ENCODE measurements at places on chromosomes 7 and 10. TPM values are rescaled to one million over a fixed set of nuclear protein-coding genes. Genes with fewer than 3 reads are reported as not detected.

The ASZ1 gene
- total RNA-seq: not detected

GRCh38 chr10:92914478-92915325, 66.4 kb downstream of the EXOC6 start:
- peak; percentile 49 for DNase-seq

DNA sequence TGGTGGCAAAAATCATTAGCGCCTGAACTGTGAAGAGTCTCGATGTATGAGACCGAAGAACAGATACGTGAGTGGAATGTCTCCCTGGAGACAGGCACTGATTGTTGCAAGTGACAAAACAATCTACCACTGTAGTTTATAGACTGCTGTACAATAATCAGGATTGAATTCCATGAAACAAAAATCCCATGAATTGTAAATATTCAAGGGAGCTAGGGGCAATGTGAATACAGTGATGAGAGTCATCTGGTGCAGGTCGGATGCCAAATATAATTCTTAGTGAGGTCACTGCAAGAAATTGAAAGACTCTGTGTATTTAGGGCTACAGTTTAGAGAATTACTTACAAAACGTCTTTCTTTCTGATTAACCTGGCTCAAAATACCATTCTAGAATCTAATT, 594.4 kb upstream of the VSTM2A start:
- DNase-seq: no peak

GRCh38 chr10:3963191-3963673, 178.2 kb upstream of the KLF6 start:
- DNase-seq: no peak

DNA sequence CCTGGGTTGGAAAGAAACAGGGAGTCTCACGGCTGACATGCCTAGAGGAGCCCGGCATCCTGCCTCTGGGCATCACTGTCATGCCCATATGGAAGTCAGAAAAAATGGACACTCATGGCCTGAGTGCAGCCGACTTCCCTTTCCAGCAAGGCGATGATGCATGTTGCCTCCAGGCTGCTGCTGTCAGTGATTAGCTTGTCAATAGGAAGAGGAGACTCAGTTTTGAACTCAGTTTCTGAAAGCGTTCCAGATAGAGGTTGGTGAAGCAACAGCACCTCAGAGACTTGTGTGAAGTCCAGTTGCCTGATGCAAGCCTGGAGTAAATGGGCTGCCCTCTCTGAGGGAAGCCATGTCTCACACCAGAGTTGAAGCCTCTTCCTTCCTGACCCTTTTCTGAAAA, 148.4 kb downstream of the TPST1 start:
- DNase-seq: no peak

GRCh38 chr10:76404531-76404930, 973.1 kb downstream of the LRMDA start:
- no peak for DNase-seq

DNA sequence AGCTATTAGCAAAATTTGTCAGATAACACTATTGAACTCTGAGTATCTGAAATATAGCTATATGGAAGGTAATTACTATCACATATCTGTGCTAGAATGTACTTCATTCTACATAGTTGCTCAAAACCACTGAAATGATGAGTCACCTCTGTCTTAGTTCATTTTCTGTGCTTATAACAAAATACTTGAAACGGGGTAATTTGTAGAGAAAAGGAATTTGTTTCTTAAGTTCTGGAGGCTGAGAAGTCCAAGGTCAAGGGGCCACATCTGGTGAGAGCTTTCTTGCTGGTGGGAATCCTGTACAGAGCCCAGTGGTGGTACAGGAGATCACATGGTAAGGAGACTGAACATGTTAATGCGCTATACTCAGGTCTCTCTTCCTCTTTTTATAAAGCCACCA, 41.9 kb upstream of the TNKS2 start:
- DNase-seq: no peak

GRCh38 chr7:122137251-122138077, 6.6 kb downstream of the AASS start:
- DNase-seq: no peak

GRCh38 chr10:12833451-12833850, 168.1 kb downstream of the CCDC3 start:
- no peak for DNase-seq

DNA sequence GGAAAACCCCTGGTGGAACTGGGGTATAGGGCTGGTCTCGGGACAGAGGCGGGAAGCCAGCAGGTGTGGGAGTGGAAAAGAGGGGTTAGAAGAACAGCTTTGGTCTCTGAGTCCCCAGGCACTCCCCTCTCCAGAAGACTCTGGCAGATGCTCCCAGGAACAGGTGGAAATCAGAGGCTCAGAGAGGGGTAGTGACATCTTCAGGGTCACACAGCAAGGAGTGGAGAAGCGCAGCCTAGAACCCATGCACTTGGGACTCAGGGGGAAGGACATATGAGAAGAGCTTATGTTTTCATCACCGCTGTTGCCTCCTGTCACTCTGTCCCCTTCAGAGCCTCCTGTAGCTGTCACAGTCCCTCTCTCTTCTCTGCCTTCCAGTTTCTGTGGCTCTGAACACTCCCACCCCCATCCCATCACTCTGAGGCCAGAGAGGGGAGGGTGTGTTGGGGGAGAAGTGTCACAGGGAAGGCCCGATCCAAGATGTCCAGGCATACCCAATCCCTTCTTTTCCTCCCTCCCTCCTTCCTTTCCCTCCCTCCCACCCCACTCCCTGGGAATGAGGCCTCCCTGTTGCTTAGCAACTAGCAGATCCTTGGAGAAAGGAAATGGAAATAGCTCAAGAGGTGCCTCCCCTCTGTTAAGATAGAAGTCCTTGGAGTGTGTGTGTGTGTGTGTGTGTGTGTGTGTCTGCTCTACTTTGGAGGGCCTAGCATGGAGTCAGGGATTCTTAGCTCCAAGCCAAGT, 32.0 kb downstream of the SRRM3 start:
- DNase-seq: no peak

The ZKSCAN5 gene
- total RNA-seq: 9.3 TPM

- DNase-seq: no peak
Observed at GRCh38 chr7:108193594-108194498, 63.7 kb upstream of the LAMB4 start.

DNA sequence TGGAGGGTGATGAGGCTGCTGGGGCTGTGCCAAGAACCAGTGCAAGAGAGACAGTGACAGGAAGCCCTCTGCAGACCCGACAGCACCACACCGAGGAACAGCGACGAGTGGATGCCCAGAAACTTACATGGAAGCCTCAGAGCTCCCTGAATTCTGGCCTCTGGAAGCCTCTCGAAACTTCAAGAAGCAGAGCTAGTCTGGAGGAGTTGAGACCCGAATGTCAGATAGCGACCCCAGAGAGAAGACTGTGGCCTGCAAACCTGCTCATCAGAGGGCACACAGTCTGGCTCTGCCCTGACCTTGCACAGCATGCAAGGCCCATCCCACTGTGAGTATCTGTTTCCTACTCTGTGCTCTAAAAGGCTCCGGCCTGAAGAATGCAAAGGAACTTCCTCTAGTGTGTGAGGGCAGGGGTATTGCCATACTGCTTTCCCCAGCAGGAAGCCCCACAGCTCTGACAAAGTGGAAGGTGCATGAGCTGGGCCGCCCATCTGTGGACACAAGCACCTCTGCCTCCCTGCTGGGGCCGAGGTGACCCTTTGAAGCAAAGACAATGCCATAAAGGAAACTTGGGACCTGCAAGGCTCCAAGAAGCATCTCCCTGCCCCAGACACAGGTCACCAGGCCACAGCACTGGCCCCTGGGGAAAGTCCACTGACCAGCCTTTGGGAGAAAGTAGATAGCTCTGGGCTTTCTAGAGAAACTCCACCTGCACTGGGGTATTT, 10.5 kb upstream of the C10orf71 start:
- DNase-seq: no peak

The PLPP4 gene
- total RNA-seq: not detected

The CHST12 gene
- 10.6 TPM for total RNA-seq

DNA sequence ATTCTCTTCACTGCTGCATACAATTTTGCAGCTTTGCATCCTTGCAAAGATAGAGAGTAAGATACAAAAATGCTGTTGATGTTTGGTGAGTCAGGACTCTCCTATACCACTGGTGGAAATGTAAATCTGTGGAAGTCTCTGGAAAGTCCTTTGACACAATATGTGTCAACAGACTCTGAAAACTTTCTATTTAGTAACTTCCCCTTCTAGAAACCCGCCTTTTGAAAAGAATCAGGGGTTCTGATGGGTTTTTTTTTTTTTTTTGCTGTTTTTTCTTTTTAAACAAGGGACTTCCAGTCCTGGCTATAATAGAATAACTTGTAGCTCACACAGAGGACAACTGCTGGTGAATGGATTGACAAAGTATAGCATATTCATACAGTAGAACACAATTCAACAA, 16.4 kb downstream of the NOD1 start:
- no peak for DNase-seq

- no peak for DNase-seq
Observed at GRCh38 chr7:125775317-125775716, 845.7 kb upstream of the POT1 start.

- DNase-seq: no peak
Observed at GRCh38 chr7:105693576-105693975, 112.3 kb upstream of the EFCAB10 start.

The UBE3C gene
- 42.6 TPM for total RNA-seq

The ZNF775 gene
- total RNA-seq: 6.5 TPM

GRCh38 chr10:3829156-3830050, 44.4 kb upstream of the KLF6 start:
- DNase-seq: no peak

- DNase-seq: no peak
Observed at GRCh38 chr7:139571651-139572050, 48.2 kb downstream of the CLEC2L start.

DNA sequence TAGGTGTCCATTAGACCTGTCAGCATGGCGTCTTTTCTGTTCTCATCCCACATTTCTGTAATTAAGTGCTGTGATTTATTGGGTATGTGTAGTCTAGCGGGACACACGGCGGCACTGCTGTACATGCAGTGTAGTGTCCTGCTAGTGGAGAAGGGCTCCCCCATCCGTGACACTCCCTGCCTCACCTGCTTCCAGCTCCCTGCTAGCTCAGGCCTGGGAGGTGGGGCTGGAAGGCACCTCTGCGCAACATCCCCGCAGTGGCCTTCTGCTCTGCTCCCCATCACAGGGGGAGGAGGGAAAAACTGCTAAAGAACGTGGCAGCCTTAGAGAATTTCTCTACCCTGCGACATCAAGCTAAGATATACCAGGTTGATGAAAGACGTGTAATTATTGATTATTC, 19.5 kb downstream of the SEPHS1 start:
- no peak for DNase-seq

GRCh38 chr10:28980264-28980663, 302.9 kb downstream of the BAMBI start:
- DNase-seq: no peak

DNA sequence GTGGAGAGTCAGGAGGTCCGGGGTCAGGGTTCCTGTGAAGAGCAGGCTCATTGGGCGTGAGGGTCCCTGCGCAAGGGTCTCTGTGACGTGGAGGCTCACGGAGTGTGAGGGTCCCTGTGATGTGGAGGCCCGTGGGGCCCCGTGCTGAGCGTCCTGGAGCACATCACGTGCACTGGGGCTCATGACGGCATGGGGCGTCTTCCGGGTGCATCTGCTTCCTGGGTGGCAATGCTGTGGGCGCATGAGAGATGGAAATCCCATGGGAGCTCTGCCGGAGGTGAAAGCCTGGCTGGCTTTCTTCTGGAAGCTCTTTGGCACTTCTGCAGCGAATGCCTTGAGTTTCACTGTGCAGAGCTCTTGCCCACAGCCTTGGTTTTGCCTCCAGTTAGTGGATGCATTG, 71.4 kb downstream of the WDR37 start:
- DNase-seq: no peak

The GNAT3 gene
- not detected for total RNA-seq

DNA sequence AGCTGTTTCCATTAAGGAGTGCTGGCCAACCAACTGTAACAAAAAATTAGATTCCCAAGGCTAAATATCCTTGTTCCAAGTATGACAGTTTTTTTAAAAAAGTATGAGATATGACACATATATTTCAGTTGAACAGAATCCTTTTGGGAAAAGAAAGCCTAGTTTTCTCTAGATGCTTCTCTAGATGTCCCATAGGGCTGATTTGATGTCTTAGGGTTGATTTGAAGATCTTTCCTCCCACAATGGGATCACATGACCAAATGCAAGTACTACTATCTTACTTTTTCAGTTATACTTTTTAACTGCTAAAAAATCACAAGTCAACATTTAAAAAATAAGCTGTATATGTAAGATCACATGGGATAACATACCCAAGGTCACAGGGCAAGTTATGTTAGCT, 3.7 kb downstream of the NAMPT start:
- no peak for DNase-seq

- no peak for DNase-seq
Observed at GRCh38 chr7:128067983-128068382, 36.7 kb upstream of the LRRC4 start.

DNA sequence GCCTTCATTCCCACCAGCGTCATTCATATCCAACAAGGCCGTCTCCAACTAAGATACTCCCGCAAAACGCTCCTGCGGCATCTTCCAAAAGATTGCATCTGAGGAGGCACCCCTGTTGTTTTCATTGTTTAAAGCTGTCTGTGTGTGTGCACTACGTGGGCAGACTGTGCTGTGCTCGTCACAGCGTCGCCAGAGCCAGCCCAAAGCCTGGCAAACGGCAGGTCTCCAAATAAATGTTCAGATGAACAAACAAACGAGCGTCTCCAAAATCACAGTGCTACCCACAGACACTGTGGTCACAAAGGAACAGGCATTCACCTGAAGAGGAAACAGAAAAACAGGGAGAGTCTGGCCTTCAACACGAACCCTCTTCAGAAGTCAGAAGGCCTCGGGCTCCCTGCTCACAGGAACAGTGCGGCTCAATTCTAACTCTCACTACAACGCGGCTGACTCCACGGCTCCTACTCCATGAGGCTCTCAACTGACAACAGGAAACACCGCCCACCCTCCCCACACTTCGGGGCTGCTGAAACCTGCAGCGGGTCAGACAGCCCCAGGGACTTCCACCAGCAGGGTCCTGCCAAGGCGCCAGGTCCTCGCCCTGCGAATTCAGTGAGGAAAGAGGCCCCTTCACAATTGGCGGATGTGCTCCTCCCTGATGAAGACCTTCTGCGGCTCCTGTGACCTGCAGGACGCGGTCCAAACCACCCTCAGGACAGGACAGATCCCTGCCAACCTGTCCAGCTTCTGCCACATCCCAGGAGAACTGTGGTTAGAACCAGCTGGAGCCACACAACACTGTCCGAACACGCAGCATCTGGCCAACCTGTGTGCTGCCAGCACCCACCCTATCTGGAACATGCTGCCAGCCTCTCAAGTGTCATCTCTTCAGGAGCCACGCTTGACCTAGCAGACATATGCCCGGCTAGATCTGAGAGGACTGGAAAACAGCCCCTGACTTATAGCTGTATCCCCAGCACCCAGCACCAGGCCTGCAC, 36.1 kb downstream of the MAD1L1 start:
- DNase-seq: no peak

The CPA4 gene
- total RNA-seq: 0.32 TPM

GRCh38 chr10:115856580-115856979, 416.4 kb downstream of the GFRA1 start:
- DNase-seq: no peak

The ZNF365 gene
- total RNA-seq: 0.30 TPM

DNA sequence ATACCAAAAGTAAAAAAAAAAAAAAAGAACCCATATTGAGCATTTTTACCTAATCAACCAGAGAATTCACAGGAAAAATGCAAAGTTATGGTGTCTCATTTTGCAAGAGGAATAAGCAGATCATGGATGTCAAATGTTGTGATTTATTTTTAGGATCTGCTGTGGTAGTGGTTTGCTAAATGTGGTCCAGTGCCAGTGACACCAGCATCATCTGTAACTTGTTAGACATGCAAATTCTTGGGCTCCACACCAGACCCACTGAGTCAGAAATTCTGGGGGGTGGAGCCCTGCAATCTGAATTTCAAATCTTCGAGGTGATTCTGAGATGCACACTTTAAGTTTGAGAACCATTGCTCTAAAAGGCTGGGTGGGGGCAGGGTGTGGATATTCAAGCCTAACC, 30.1 kb upstream of the ZEB1 start:
- DNase-seq: no peak

The MMD2 gene
- total RNA-seq: not detected
